ENCODE measurements at places on chromosomes 4 and X. TPM values are rescaled to one million over a fixed set of nuclear protein-coding genes. Genes with fewer than 3 reads are reported as not detected.
A peak's percentile ranks its signal among the peaks of the same experiment; 100 is the strongest.

Gene UGT2B7
- not detected for total RNA-seq

Gene RASGEF1B
- total RNA-seq: 0.51 TPM

Gene SYP
- 0.17 TPM for total RNA-seq

Gene TEC
- 1.5 TPM for total RNA-seq

Gene CLCN5
- total RNA-seq: 4.9 TPM

Gene F8
- total RNA-seq: 7.9 TPM

Gene PPP1R2C
- not detected for total RNA-seq

Gene RBM47
- total RNA-seq: 1.8 TPM

Gene HAND2
- under 0.01 TPM for total RNA-seq

GRCh38 chr4:6938647-6939271 is 29.1 kb downstream of the TBC1D14 start:
- no peak for DNase-seq

DNA sequence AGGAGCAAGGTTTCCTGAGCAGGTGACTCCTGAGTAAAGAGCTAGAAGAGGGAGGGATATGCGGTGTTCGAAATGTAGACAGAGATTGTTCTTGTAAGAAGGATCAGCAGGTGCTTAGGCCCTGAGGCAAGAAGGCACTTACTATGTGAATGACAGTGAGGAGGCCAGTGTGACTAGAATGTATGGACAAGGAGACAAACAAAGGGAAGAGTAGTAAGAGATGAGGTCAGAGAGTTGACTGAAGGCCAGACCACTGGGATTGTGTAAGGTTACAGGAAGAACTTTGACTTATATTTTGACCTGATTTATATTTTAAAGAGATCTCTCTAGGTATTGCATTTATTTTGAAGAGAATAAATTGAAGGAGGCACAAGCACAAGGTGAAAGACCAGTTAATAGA is 118.4 kb upstream of the ENPEP start:
- DNase-seq: no peak

DNA sequence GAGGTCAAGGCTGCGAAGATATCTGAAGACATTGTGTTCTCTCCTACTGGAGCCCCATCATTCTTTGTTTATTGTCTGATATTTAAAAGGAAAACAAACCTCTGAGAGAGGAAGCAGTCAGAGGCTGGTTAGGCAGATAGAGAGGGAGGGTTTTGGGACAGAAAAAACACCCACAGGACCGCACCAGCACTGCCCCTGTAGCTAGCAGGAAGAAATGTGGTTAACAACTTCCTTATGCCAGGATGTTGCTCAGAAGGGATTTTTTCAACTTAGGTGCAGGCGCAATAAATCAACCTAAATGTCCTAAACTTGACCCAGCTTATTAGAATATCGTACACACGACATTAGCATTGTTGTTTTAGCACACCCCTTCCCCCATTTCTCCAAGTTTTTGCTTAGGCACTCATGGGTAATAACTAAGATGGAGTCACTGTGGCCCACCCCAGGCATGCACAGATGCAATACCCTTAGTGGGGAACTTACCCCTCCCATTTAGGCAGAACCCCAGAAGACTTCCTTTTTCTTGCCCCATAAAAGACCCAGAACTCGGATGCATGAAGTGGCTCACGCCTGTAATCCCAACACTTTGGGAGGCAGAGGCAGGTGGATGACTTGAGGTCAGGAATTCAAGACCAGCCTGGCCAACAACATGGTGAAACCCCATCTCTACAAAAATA is 2.8 kb upstream of the ZNF718 start:
- DNase-seq: no peak

GRCh38 chrX:1165535-1166196 is 46.8 kb downstream of the CRLF2 start:
- DNase-seq: no peak

DNA sequence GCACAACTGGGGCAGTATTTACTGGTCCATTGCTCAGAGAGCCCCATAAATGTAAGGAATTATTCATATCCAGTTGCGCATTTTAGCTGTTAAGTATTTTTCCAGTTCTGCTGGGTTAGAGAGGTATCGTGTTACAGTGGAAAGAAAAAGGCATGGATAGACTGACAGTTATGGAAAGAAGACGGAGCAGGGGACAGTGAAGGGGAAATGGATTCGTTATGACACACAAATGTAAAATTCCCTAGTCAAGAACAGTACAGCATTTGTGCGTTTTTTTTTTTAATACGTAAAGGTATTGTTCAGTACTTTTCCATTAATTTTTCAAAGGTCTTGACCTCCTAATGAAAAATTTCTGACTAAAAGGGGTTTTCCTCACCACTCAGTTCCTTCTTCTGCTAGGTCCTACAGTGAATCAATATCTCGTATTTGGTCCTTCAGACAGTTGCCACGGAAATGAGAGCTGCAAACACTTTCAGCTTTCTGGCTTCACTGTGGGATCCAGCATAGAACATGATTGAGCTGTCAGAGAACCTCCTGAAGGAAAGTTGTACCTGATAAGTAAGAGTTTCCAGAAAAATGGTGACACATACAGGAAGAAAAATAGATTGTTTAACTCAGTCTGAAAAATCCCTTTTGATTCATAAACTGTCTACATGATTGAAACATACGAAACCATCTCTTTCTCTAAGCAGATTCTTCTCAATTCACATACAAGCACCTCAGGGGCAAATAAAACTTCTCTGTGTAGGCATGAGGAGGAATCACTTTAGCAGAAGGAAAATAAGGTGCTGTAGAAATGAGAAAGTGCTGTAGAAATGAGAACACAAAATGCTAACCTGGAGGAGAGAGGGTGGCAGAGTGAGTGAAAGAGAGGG is 21.8 kb upstream of the BBS12 start:
- DNase-seq: peak; percentile 27

- DNase-seq: no peak
Observed at GRCh38 chr4:76687746-76688448, 210.0 kb downstream of the SOWAHB start.

DNA sequence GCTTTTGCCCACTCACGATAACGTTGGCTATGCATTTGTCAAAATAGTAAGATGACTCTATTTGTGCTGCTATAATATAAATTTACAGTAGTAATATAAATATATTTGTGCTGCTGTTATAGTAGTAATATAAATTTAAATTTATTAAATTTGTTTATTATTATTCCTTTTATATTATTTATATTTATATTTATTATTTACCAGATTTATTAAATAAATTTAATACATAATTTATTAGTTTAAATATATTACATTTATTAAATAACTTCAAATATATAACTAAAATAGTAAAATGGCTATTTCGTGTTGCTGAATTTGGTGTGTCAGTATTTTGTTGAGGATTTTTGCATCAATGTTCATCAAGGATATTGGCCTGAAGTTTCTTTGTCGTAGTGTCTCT is 246.5 kb upstream of the FGF16 start:
- no peak for DNase-seq

- DNase-seq: no peak
Observed at GRCh38 chrX:111465669-111466068, 45.8 kb upstream of the SERTM2 start.

- peak; percentile 61 for DNase-seq
Observed at GRCh38 chr4:159105761-159106243, 2.9 kb downstream of the RAPGEF2 start.

- DNase-seq: no peak
Observed at GRCh38 chr4:77913348-77913747, 50.7 kb downstream of the MRPL1 start.

DNA sequence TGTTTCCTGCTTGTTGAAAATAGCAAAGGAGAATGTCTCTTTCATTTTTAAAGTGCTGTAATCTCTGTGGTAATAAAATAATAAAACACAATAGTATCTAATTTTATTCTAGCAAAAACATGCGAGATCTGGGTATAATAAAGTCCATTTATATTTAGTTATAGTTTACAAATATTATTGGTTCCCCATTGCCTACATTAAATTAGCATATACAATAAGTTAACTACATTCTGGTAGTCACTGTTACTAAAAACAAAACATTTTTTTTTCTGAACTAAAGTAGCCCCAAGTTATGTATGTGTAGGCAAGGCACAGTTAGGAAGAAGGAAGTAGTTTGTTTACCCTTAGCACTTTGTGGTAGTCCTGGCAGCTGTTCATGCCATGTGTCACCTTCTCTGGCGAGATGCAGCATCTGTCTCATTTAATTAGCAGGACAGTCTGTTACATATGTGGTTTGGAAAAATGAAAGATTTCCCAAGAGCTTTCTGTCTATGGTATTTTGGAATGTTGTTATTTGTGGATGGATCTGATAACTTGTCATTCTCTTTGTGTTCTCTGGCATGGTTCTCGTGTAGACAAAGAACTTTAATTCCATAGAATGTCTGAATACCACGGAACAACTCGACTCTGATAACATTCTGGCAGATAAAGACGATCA is 231.3 kb upstream of the PITX2 start:
- DNase-seq: peak; percentile 93

DNA sequence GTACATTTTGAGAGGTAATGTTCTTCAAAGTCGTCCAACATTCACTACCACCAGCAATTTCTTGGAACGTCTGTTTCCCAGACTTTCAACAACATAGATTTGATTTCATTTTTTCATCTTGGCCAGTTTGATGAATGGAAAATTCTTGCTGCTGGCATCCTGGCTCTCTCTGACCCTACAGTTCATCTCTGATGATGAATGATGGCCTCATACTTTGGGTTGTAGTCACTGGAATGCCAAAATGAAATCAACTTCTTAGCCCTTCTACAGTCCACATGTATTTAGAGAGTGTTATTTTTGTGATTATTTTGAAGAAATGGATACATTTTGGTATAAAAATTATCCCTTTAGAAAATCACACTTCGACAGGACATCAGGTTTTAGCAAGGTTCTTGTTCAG is 8.8 kb downstream of the CHST7 start:
- DNase-seq: peak; percentile 75

DNA sequence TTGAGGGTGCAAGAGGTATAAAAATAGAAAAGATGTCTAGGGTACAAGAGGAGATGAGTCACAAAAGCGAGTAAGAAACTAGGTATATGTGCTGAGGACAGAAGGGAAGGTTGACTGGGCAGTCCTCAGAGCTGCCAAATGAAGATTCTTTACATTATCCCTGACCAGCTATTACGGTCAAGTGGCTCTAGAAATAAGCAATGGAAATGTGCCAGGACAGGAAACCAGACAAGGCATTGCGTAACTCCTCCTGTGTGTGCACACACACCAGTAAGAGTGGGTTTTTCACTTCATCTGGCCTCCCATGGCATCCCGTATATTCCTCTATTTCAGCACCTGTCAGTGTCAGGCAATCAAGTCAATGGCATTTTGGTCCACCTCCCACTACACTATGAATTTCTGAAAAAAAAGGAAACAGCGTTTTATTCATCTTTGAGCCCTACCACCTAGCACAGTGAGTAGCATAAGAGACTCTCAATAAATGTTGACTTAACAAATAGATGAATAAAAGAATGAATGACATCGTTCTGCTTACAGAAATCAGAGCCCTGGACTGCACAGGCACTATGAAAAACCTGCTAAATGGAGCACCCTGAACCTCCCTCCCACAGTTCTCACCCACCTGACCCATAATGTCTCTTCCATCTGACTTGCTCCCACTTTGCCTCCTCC is 62.6 kb upstream of the KLF3 start:
- DNase-seq: peak; percentile 65

GRCh38 chrX:115948018-115948923 is 222.3 kb upstream of the AGTR2 start:
- DNase-seq: no peak

DNA sequence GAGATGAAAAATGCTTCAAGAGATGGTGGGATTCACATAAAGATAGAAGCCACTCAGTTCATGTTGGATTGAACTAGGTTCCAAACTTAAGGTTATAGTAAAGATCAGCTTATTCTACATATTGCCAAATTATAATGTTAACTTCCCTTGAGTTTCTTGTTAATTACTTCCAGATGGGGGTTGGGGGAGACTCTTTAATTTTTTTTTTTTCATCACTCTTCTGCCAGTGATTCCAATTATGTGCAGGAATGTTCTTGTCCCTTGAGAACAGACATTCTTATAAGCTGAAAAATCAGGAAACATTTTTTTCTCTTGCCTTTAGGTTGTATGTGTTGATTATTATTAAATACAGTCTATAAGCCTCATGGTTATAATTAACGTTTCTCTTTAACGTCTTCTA is 30.0 kb downstream of the MND1 start:
- DNase-seq: no peak

All from fibroblast of lung (primary cell).